ENCODE measurements at places on chromosomes 4 and X. TPM values are rescaled to one million over a fixed set of nuclear protein-coding genes. Genes with fewer than 3 reads are reported as not detected.

- no peak for DNase-seq
These were observed 22.9 kb upstream of the NOCT start for GRCh38 chr4:138992676-138993075.

GRCh38 chrX:136600059-136600458 lies 47.9 kb upstream of the CD40LG start:
- DNase-seq, result no peak

- DNase-seq, result peak; percentile 8
These were observed 143.0 kb upstream of the FAM241A start for GRCh38 chr4:112002248-112002661.

DNA sequence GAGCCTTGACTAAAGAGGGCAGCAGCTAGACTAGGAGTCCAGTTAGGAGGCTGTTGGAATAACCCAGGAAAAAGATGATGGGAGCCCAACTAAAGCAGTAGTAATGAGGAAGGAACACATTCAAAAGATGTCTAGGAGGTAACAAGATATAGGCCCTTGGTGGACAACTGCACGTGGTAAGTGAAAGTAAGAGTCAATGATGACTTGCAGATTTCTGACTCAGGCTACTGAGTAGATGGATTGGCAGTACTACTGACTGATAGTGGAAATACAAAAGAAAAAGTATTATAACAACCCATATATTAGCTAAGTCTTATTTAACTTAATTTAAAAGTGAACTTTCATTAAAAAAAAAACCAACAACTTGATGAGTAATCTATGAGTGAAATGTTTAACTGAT lies 74.0 kb downstream of the PAK3 start:
- DNase-seq, result no peak

- no peak for DNase-seq
These were observed 55.0 kb upstream of the TADA2B start for GRCh38 chr4:6988016-6988715.

DNA sequence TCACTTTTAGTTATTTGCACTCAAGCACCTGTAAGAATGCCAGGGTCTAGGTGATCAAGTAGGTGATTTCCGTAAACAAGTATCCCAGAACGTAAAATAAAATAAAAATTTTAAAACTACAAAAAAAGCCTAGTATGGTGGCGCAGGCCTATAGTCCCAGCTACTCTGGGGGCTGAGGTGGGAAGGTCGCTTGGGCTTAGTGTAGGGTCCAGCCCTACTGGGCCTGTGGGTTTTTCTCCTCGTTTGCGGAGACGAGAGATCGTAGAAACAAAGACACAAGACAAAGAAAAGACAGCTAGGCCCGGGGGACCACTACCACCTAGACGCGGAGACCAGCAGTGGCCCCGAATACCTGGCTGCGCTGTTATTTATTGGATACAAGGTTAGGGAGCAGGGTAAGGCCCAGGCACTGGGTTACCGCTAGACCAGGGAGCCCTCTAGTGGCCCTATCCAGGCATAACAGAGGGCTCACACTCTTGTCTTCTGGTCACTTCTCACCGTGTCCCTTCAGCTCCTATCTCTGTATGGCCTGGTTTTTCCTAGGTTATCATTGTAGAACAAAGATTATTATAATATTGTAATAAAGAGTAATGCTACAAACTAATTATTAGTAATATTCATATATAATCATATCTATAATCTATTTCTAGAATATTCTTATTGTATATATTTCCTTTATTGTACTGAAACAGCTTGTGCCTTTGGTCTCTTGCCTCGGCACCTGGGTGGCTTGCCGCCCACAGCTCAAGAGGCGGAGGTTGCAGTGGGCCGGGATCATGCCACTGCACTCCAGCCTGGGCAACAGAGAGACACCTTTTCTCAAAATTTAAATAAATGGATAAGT lies 38.4 kb downstream of the SAGE1 start:
- DNase-seq, result no peak

GRCh38 chrX:153793291-153793690 lies 884 bp downstream of the IDH3G start:
- no peak for DNase-seq

DNA sequence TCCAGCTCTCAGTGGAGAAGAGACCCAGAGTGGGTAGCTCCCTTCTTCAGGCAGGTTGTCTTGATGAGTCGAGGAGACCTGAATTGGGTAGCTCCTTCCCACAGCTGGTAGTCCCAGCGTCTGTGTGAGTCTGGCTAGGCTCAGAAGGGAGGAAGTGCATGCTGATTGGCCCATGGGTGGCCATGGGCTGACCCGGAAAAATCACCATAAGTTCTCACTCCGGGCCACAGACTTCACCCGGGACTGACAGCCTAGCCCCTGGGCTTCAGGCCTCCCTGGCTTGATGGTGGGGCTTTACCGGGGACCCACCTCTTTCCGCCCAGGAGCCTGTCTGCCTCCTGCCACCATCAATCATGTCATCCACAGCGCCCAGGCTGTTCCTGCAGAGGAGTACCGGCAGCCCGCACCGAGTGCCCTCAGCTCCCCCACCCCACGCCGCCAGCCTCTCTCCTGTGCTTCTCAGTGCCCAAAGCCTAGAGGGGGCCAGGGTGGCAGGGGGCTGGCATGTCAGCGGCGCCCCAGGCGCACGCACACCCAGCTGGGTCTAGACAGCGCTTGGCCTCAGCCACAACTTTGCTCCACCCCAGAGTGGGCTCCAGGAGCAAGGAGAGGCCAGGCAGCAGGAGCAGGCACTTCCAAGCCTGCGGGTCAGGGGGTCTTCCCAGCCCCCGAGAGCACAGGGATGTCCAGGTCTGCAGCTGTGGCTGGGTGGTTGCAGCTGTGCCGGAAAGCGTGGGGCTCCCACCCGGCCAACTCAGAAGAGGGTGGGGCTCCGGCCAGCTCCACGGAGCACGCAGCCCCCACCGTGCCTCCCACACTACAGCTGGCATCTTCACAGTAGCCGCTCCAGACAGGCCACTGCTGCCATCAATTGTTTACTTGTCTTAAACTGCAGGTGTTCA lies 16.1 kb upstream of the SAT1 start:
- no peak for DNase-seq

GRCh38 chr4:2083116-2083825 lies 24.1 kb downstream of the NAT8L start:
- DNase-seq, result peak; percentile 4

DNA sequence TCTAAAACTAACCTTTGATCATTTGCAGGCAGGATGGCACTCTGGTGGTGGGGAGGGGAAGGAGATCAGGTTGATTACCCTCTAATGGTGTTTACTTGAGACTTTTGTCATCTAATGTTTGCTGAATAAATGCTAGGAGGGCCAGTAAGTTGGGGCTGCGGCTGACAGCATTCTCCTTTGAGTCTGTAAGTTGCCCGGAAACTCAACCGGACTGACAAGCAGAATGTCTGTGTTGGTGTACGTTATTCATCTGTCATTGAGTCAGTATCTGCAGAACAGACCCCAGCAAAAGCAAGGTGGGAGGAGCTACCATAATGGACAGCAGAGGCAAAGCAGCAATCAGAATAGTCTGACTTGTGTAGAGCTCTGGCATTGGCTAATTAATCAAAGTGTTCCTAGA lies 1210.6 kb upstream of the PABPC4L start:
- DNase-seq, result no peak

DNA sequence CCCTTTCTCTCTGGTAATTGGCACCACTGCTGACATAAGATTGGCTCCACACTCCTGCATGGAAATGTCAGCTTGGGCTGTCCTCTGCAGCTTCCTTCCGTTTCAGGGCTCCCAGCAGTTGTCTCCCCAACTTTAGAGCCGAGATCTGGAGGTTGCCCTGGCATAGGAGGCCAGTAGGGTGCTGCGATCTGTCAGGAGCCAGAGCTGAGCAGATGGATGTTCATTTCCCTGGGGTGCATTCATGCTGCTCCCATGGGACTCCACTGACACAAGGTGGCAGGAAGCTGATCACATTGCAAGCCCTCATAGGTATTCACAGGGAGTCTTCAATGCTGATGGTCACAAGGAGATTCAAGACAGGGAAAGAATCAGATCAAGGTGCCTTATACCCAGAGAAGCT lies 116.6 kb upstream of the RAI2 start:
- DNase-seq, result no peak

GRCh38 chr4:27176400-27176799 lies 315.8 kb downstream of the STIM2 start:
- DNase-seq, result no peak

DNA sequence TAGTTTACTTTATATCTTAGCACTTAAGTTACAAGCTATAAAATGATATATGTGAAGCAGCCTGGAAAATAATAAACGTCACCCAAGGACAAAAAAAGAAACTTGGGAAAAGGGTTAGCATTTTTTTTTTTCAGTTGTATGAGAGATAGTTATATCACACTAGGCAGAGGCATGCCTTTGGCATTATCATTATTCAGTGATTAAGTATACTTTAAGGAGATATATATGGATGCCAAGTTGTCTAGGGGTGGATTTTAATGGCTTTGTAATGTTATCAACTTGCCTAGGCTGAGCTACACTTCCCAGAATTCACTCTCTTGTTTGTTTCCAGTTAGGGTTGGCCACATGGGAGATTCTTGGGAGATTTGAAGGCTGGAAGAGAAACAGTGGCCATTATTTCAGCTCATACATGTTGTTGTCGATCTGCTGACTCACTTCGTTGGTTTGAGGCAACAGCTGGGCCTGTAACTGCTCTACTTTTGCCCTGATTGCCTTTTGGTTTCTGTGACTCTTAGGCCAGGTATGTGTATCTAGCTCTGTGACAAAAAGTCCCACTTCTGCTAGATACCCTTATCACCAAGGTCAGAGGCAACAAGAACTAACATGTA lies 11.5 kb upstream of the SRPX start:
- DNase-seq, result no peak

DNA sequence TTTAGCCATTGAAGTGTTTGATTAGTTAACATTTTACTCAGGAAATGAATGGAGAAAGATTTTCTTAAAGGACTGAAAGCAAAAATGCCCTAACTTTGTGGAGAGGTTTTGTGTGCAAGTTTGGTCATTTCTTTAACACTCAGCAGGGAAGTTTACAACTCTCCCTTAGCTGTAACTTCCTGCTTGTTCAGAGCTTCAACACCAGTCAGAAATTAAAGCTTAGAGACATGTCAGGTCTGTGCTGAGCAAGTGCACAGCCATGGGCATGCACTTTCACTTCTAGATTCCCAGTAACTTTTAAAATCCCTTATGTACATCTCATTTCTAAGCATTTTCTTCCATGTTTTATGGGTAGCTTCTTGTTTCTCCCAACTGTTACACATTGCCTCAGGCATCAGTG lies 326.0 kb downstream of the ACTRT1 start:
- DNase-seq, result no peak

GRCh38 chr4:18518098-18518497 lies 496.5 kb upstream of the LCORL start:
- DNase-seq, result no peak

DNA sequence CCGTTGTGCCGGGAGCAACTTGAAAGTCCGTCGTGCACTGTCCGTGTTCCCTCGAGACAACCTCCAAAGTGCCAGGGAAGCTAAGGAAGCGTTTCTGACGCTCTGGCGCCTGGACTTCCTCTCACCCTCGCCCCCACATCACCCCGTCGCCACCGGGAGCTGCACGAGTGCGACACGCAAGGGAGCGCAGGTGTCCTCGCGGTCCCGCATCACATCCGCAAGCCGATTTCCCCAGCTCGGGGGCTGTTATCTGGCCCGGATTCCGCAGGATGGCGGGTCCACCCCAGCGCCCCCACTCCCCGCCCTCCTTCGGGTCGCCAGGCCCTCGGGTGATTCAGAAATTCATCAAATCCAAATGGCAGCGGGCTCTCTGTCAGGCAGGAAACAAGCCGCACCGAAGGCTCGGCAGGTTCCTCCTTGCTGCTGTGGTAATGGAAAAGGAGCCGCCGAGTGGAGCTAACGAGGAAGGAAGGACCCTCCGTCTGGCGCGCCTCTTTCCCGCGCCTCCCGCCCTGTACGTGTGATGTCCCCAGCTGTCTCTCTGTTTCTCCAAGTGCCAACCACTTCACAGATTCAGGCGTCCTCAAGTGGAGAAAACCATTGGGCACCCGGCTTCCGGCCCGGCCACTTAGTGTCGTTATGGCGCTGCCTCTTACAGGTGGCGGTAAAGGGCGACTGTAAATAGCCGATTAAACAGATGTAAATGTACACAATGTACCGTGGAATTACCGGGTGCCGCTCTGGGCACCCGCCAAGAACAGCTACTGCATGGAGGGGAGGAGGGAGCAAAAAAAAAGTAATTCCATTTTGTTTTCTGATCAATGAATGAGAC lies 921 bp upstream of the SETD7 start:
- DNase-seq, result no peak

DNA sequence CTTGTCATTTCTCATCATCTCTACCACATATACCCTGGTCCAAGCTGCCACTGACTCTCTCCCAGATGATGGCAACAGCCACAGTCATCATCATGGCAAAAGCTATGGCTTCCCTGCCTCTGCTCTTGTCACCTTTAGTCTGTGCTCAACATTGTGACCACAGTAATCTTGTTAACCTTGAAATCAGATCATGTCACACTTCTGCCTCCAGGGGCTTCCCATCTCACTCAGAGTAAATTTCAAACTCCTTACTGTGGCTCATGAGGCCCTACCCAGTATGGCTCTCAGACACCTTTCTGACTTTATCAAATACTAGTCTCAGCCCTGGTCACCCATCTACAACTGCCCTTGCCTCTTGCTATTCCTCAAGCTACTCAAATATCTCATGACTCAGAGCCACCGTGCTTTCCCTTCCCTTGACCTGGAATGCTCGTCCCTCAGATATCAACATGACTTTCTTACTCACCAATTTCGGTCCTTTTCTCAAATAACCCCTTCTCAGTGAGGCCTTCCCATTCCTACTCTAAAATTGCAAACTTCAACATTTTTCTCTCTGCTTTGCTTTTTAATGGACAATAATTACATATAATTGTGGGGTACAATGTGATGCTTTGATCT lies 41.1 kb upstream of the STIM2 start:
- no peak for DNase-seq

GRCh38 chrX:38347136-38347535 lies 5.3 kb upstream of the OTC start:
- no peak for DNase-seq

DNA sequence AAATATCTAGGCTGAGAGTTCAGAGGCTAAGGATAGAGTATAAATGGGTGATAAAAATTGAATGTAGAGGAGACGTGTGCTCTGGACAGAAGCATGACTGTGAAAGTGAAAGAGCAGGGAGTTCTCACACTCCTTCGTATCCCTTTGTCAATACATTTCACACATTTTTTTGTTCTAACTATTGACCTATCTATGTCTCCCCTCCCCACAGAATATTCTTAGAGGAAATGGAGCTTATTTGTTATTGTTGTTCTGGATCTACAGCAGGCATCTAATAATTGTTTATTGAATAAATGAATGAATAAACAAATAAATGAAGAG lies 57.6 kb downstream of the ENPEP start:
- DNase-seq, result no peak

DNA sequence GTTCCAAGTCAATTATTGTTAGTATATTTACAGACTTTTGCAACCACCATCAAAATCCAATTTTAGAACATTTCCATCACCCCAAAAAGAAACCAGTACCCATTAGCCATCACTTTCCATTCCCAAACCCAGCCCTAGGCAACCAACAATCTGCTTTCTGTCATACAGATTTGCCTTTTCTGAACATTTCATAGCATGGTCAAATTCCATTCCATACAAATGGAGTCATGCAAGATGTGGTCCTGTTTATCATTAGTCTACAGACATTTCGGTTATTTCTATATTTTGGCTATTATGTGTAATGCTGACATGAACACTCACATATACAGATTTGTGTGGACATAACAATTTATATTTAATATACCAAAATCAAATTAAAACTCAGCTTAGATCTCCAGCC lies 508.7 kb downstream of the ZNF674 start:
- DNase-seq, result no peak

The RAB41 gene
- not detected for total RNA-seq

The ARHGEF38 gene
- 0.69 TPM for total RNA-seq

The RAB9B gene
- total RNA-seq, result 33.6 TPM

The USP11 gene
- 52.5 TPM for total RNA-seq

The SSX2 gene
- not detected for total RNA-seq

The GPR82 gene
- total RNA-seq, result 0.26 TPM
